Left lung (tissue), 14 donors: ENCODE measurements at places on chromosomes 3 and 15.

DNA sequence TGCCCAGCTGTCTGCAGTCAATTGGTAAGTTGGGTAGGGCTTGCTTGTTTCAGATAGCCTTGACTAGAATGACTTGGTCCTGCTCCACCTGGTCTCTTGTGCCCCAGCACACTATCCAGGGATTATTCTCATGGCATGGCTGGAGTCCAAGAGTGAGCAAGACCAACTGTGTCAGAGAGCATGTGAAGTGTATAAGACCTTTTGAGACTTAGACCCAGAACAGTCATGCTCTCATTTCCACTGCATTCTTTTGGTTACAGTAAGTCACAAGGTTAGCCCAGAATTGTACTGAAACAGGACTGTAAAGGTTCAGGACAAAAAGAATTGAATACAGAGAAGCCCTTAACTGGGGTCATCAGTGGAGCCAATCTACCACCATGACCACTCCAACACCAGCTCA is 650.8 kb upstream of the ADAMTS9 start:
- DNase-seq = no peak

- no peak for DNase-seq
Measured at GRCh38 chr3:14145670-14146380, 21.0 kb downstream of the TMEM43 start.

DNA sequence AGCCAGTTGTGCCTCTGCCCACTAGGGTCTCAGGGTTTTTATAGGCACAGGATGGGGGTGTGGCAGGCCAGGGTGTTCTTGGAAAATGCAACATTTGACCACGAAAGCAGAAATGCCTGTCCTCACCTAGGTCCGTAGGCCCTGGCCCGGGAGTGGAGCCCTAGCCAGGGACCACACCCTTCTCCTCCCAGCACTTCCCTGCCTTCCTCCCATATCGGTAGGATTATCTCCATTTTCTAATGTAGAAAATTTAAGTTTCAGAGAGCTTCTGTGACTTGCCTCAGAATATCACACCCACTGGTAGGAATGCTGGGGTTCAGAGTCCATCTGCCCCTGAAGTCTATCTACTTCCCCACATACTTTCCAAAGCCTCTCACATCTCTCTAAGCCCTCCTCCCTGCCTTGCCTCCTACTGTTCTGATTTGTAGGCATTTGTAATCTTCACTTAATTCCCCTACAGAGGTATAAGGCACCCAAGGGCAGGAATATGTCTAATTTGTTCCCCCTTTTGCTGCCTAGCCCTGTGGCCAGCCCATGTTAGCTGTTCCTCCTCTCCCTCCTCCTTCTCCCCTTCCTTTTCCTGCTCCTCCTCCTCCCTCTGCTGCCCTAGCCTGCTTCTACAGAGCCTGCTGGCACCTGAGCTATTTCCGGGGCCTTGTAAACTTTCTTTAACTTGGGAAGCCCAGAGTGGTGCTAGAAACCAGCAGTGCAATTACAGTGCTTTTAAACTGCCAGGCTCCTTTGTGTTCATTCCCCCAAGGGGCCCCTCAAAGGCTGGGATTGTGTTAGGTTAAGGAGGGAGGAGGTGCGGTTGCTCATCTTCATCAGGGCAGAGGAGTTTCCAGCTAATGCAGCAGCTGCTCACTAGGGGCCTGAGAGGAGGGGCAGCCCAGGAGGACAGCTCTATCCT is 71.1 kb downstream of the MRPL46 start:
- no peak for DNase-seq

- DNase-seq = no peak
Measured at GRCh38 chr3:4754180-4755086, 224.8 kb upstream of the BHLHE40 start.

DNA sequence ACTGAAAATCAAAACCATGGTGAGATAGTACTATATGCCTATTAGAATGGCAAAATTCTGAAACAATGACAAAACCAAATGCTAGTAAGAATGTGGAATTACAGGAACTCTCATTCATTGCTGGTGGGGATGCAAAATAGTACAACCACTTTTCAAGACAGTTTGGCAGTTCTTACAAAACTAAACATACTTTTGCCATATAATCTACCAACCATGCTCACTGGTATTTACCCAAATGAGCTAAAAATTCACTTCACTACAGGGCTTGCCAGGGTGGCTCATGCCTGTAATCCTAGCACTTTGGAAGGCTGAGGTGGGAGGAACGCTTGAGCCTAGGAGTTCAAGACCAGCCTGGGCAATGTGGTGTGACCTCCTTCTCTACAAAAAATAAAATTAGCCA is 40.0 kb downstream of the MYO9A start:
- no peak for DNase-seq

- no peak for DNase-seq
Measured at GRCh38 chr3:151387432-151387831, 2.9 kb upstream of the P2RY12 start.

GRCh38 chr15:67174864-67175573 is 79.4 kb downstream of the AAGAB start:
- DNase-seq = no peak

- no peak for DNase-seq
Measured at GRCh38 chr3:50190936-50191660, at the start of gene GNAT1. TSS of gene GNAT1 (plus strand) at chr3:50191610. CDS start at chr3:50191726, 116 bp downstream.

GRCh38 chr3:49180116-49180515 is 8.7 kb downstream of the KLHDC8B start:
- no peak for DNase-seq

DNA sequence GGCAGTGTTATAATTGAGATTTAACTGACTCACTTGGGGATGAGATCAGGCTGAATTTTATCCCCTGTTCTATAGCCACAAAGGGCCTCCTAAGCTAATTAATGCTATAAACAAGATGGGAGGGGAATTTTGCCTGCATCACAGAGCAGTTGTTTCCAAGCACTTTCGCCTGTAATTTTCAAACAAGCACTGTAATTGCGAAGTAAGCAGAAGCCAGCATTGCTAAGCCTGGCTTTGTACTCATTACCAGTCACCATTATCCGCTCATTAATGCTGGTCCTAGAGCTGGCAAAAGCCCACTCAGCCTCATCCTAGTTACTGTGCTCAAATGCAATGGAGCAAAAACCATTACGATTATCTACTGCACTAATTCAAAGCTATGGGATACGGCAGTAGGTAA is 356.6 kb upstream of the UBE2E2 start:
- no peak for DNase-seq

DNA sequence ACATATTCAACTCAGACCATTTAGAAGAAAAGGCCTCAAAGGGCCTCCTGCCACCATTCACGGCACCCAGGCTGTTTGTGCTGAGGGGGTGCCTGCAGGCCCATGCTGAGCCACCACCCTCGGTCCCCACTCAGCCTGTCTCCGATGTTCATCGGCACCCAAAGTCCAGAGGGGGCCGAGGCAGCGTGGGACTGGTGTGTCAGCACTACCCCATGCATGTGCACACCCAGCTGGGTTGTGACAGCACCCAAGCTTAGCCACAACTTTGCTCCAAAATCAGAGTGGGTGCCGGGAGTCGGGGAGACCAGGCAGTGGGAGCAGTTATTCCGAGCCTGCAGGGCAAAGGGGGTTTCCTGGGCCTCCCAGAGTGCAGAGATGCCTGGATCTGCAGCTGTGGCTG is 508.5 kb upstream of the ZNF717 start:
- peak; percentile 61 for DNase-seq

DNA sequence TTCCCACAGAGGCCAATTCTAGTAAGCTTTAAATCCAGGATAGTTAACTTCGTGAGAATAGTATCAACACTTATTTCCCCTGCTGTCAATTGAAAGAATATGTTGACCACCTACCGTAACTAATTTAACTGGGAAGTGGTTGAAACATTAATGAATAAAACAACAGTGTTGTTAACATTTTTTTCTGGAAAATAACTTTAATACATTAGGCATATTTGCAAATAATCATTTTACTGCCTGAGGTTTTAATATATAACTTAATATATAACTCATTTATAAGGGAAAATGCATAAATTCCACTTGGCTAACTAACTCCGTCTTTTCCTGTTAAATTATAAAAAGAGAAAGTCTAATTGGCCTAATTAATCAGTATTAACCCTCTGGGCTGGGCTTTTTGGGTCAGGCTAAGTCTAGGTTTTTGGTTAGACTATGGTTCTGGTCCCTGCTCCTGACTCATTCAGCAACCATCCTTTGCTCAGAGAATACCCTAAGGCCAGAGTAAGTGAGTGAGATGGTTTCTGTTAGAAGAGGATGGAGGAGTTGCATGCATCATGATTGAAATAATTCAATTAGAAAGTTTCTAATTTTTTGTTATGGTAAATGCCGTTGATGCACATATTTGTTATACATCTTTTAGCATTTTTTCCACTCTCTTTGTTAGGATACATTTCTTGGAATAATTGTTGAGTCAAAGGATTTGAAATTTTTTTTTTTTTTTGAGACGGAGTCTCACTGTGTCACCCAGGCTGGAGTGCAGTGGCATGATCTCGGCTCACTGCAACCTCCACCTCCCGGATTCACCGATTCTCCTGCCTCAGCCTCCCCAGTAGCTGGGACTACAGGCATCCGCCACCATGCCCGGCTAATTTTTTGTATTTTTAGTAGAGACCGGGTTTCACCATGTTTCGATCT is 10.8 kb upstream of the SKIL start:
- DNase-seq = no peak

DNA sequence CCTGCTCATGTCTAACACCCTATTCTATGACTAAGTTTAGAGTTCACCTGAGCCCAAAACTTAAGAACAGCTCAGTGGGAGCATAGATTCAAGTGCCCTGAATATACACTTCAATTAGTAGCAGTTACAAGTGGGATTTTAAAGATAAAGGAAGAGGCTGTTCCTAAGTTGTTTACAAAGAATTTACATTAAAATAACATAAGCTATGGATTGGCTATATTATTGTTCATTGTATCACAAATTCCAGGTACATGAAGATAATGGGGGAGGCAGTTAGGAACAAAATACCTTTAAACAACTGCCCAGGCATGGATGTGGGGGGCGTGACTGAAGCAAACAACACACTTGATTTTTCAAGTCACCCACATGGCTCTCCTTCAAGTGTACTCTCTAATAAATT is 52.7 kb downstream of the ROPN1B start:
- no peak for DNase-seq

DNA sequence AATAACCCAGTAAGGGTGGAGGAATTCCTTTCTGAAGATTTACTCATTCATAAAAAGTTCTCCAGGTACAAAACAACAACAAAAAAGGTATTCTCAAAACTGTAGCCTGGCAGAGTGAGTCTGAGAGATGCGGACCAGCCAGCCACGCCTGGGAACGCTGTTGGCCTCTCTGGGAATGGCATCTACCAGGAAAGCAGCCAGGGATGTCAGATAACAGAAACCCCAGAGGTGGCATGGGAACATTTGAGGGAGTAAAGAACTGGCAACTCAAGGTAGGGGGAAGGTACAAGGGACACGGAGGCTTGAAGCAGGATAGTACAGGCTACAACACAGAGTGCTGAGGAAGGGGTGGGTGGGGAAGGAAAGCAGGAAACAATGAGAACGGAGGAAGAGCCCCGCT is 7.1 kb upstream of the AP3S2 start:
- DNase-seq = no peak

- DNase-seq = no peak
Measured at GRCh38 chr3:12303993-12304392, 15.1 kb downstream of the PPARG start.

DNA sequence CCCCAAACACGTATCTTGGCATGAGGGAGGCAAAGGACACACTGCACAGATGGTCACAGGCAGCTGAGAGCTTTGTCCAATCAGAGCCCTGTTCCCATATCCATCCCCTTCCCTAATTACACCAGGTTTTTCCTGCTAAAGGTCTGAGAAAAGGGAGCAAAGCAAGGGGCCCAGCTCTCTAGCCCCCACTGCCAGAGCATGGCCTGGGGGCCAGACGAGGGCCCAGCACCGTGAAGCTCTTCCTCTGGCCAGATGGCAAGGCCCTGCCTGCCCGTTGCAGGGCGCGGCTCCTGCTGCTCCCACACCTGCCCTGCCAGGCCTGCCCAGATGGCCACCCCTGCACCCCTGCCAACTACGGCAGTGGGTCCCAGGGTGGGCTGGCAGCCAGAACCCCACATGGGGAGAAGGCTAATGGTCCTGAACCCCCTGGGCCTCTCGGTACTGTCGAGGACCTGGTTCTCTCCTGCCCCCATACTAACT is 3.2 kb downstream of the SHF start:
- DNase-seq = no peak

GRCh38 chr3:17747174-17747889 is 4.9 kb upstream of the TBC1D5 start:
- DNase-seq = no peak

GRCh38 chr3:138296639-138297038 is 33.0 kb downstream of the NME9 start:
- DNase-seq = no peak

GRCh38 chr15:88403351-88403791 is 63.8 kb downstream of the MRPL46 start:
- DNase-seq = no peak

DNA sequence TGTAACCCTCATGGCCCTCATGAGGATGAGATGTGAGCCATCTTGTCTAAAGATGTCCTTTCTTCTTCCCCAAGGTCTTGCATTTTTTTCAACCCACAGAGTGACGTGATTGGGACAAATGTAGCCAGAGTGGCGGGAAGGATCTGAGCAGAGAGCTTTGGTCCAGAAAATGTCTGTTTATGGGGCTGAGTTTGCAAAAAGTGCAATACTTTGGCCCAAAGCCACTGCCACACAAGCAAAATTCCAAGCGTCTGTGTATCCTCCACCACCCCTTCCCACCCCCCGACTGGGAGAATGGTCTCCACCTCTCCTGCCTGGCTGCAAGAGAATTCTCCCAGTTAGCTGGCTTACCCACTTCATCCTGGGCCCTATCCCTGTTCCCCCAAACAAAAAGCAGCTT is 246.9 kb upstream of the LRIG1 start:
- DNase-seq = no peak

DNA sequence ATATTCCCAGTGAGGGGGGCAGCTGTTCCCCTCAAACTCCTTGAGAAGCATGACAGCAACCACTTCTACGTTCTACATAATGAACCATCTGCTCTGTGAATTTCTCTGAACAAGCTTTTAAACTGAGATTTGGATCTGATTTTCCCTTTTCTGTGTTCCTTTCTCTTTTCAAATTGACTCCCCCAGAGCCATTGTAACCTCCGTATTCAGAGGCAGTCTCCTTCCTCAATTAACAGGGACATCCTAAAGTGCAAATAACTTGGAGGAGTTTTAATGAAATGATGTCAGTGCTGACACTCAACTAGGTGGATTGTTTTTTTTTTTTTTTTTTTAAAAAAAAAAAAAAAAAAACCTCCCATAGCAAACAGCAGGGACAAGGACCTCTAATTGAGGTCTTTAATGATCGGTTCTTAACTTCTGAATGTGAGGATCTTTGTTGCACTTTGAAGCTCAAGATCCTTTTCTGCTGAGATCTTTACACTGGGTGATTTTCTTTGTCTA is 48.8 kb downstream of the ADAMTS9 start:
- DNase-seq = no peak
